ENCODE measurements at places on chromosomes 1 and 21.

- peak; percentile 26 for DNase-seq
Measured at GRCh38 chr1:118075116-118075515, 109.9 kb downstream of the SPAG17 start.

DNA sequence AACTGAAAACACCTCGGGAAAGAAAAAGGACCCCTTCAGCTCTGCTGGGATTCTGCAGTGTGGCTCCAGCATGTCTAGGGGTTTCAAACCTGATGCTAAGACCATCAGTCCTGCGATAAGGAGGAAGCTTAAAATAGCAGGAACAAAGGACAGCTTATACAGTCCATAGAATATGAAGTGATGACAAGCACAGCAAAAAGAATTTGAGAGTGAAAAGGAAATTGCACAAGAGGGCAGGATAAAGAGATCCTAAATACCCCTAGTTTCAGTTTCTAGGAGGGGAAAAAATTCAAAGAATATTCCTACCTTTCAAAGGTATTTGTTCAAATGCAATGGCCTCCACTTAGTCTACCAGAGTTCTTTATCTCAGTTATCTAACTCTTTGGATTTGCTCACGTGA, 171.4 kb downstream of the TGFB2 start:
- no peak for DNase-seq

DNA sequence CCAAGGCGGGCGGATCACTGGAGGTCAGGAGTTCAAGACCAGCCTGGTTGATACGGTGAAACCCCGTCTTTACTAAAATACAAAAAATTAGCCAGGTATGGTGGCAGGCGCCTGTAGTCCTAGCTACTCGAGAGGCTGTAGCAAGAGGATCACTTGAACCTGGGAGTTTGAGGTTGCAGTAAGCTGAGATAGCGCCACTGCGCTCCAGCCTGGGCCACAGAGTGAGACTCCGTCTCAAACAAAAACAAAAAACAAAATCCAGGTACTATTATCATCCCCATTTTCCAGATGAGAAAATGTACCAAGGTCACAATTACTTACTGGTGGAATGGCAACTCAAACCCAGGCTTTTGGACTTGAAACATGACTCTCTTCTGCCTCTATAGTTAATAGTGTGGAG, 4.5 kb downstream of the TOMM20 start:
- no peak for DNase-seq

- no peak for DNase-seq
Measured at GRCh38 chr1:15107911-15108310, 45.6 kb upstream of the TMEM51 start.

DNA sequence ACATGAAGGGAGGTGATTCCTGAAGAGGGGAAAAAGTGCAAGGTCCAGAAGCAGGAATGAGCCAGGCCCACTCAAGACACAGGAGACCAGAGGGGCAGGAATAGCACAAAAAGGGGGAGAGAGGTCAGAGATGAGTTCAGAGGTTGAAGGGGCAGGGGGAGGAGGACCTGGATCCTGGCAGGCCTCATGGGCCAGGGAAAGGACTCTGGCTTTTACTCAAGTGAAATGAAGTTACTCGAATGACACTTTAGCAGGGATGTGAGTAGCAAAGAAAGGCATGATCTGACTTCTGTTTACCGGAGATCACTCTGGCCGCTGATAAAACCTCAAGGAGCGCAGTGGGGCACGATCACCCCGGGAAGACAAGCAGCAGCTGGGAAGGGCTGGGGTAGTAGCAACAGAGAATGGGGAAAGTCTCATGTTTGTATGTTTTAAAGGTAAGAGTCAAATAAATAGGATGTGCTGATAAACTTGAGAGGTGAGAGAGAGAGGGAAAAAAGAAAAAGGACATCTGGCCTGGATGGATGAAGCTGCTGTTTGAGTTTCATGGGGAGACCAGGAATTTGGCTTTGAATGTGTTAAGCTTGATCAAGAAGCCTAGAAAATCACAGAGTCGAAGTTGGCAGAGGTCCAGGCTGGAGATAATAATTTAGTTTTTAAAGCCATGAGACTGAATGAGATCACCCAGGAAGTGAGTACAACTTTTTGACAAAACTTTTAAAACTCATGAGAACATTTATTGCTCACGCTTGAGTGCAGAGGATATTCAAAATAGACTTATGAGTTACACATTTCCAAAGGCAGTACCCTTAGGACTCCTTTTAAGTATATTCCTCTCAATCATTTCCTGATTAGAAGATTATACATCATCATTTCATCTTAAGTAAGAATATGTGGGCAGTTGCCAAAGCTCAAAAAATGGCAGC, 156.0 kb downstream of the RERE start:
- peak; percentile 95 for DNase-seq
